Pancreas (tissue), 10 donors: ENCODE measurements at places on chromosomes 16 and 17. TPM values are rescaled to one million over a fixed set of nuclear protein-coding genes. Genes with fewer than 3 reads are reported as not detected.

DNA sequence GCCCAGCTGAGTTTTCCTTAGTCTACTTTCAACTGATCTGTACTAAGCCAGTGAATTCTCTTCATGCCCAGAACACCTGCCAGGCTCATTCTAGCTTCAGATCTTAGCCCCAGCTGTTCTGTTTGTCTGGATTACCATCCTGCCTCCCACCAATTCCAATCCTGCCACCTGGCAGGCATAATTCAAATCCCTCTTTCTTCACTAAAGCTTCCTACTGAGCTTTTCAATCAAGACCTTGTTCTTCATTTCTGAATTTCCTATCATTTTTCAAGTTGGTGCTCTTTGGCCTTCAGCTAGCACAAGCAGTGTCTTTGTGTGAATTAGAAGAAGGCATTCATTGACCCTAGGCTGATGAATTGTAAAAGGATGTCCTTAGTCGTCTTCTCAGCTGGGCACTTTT is 357.6 kb downstream of the UTP18 start:
- DNase-seq = no peak

GRCh38 chr16:11801481-11802021 is 4.5 kb upstream of the ZC3H7A start:
- DNase-seq = no peak

Gene TACO1
- 11.6 TPM for polyA plus RNA-seq

DNA sequence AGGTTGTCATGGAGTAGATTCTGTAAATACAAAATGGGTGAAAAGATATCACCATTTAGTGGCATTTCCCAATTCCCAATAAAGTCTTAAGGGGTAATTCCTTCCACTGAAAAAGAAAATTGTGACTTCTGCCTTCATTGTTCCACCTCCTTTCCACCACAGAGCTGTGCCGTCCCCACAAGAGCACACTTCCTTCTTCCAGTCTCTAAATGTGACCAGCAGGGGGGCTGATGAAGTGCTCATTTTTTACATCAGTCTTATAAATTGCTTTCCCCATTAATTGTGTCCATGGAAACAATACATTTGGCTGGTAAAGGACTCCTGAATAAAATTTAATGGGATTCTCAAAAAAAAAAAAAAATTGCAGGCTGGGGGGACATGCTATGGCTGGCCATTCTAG is 260.8 kb upstream of the PSMD7 start:
- DNase-seq = no peak

- no peak for DNase-seq
These were observed 257.5 kb downstream of the CDH11 start for GRCh38 chr16:64864232-64864809.

- no peak for DNase-seq
These were observed 153.4 kb downstream of the RGS9 start for GRCh38 chr17:65290616-65291015.
